ENCODE measurements at places on chromosomes 5 and 9.

DNA sequence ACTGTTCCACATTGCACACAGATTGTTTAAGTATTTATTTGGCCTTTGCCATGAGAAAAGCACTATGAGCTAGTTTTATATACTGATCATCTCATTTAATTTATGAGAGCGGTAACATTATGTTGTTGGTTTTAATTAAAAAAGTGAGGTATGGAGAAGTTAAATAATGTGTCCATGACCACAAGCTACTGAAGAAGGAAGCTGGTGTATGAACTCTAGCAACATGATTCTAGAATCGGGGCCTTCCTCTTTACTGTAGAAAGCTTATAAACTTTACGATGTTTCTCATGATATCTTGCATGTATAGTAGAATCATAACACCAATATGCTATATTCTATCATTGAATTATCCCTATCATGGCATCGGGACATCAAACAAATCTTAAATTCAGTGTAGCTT lies 52.9 kb upstream of the CDH18 start:
- DNase-seq: no peak

- peak; percentile 77 for DNase-seq
Measured at GRCh38 chr9:6680797-6681146, 35.2 kb upstream of the GLDC start.

- DNase-seq: no peak
Measured at GRCh38 chr9:8332331-8332650, 532.7 kb upstream of the DMAC1 start.

DNA sequence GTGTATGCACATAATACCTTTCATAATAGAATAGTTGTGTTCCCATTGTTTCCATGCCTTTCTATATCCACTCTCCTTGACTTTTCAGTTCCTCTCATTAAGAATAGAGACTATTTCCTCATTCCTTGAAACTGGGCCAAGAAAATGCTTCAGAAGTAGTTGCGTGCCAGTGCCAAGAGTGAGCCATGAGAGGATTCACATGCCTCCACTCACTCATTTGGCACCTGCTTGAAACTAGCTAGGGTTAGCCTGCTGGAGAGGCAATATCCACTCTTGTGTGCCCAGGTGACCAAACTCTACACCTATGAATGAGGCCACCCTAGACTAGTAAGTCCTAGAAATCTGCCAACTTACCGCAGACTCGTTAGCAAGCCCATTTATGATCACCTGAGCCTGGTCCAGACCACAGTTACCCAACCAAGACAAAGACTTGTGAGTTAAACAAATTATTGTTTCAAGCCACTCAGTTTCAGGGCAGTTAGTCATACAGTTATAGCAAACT lies 276.3 kb downstream of the EPB41L4A start:
- DNase-seq: no peak

DNA sequence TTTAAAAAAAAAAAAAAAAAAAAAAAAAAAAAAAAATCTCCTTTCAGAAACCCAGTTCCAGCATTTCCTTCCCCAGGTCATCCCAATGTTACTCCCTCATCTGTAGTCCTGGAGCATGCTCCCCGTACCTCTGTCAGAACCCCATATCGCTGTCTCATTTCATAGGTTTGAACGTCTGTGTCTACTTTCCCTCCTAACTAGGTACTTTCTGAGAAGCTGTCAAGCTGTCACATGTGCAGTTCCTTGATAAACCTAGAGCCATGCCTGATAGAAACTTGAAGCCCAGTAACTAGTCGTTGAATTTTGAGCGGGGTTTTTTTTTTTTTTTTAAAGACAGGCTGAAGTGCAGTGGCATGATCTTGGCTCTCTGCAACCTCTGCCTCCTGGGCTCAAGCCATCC lies 15.6 kb downstream of the EXOSC3 start:
- DNase-seq: no peak

- no peak for DNase-seq
Measured at GRCh38 chr9:100700689-100701318, 122.9 kb downstream of the CAVIN4 start.

- DNase-seq: no peak
Measured at GRCh38 chr9:117156771-117157535, 257.9 kb downstream of the ASTN2 start.

DNA sequence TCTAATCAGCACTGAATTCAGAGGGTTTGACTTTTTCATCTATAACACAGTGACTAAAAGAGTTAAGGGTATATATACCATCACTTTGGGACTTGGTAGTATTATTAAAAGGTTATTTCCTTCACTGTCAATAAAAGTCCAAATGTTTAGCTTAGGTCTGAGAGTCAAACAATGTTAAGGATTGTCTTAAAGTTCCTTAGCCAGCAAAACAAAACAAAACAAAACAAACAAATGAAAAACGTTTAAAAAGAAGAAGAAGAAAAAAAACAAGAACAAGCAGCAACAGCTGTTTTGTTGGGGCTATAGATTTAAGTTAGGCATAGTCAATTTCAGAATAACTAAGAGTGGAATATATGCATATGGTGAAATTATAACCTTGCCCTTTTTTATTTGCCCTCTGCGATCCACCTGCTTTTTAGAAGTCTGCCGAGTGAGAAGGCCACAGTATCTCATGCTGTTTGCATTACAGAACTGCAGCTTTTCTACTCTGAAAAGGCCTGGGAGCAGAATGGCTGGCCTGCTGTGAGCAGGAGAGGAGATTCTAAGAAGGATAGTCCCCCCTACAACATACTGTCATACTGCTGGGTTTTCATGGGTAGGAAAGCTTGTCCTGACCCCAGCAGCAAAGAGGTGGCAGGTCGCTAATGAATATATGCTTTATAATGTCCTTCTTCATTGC lies 141.7 kb downstream of the NTRK2 start:
- no peak for DNase-seq

- no peak for DNase-seq
Measured at GRCh38 chr5:102998224-102998623, 121.7 kb downstream of the GIN1 start.

GRCh38 chr9:130137081-130137640 lies 35.0 kb upstream of the NCS1 start:
- no peak for DNase-seq
